ENCODE measurements at places on chromosomes 16 and 17.
A peak's percentile ranks its signal among the peaks of the same experiment; 100 is the strongest.

GRCh38 chr17:53227111-53227510 is 595.6 kb upstream of the KIF2B start:
- no peak for DNase-seq

- no peak for DNase-seq
Observed at GRCh38 chr17:29828676-29829284, 101.2 kb downstream of the SSH2 start.

DNA sequence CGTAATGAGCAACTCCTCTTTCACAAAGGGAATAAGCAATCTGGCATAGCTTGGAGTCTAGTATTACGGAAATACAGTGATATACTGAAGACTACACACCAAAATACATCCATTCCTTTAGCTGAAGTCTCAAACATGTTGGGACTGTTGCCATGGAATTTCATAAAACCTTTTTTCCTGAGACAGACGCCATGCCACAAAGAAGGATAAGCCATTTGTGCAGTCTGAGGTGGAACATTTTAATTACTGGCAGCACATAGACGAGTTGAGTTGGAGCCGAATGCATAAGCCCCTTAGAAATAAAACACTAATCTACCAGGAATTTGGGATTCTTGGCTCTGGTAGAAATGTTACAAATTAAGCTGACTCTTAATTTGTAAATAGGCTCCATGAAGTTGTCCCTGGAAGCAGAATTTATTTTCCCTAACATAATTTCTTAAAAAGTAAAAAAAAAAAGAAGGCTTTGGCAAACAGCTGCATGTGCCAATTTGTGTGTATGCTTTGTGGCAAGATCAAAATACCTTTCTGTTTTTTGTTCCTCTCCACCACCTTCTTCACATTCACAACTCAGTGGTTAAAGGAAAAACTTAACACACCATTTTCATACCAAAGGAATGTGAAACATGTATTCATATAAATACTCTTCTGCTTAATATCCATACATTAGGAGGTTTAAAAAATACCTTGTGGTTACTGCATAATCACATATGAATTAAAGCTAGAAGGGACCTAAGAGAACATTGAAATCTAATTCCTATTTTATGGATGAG is 25.5 kb downstream of the GRB7 start:
- no peak for DNase-seq

DNA sequence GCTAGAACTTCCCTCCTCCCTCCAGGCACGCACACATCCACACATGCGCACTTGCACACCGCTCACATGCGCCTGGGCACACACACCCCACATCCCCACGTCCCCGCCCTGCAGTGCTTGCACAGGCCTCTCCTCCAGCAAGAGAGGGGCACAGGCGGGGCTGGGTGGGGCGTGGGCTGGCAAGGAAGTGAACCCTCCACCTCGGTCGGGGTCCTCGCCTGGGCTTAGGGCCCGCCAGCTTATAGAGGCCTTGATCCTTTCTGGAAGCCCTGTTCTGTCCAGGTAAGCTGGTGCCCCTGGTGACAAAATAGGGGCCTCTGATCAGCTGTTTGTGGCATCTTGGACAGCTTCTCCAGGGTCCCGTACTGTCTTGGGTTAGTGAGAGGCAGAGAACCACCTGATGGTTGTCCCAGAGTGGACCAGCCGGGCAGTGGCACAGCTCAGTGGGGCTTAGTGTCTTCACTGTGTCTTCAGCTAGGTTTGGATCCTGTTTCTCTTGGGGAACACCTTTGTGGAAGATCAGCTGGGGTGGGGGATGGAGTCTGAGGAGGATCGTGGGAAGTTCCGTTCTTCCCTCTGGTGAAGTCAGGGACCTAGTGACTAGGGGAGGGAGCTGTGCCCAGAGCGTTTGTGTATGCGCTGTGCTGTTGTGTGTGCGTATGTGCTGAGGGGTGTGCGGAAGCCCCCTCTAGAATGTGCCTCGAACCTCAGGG is 12.1 kb downstream of the TBX4 start:
- no peak for DNase-seq

DNA sequence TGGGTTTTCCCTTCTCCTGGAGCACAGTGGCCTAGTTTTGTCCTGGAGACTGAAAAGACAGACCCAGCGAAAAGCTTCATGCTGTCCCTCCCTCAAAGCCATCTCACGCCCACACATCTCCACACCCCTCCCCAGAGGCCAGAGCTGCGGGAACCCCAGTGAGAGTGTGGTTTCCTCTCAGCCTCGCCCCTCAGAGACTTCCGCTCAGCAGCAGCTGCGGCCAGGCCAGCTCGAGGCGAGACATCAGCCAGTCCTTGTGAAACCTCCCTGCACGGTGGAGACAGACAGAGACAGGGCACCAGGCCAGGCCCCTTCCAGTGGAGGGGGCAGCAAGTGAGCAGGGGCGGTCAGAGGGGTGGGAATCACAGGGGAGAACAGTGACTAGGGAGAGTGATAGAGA is 77.0 kb upstream of the TNRC6C start:
- DNase-seq, result peak; percentile 50

DNA sequence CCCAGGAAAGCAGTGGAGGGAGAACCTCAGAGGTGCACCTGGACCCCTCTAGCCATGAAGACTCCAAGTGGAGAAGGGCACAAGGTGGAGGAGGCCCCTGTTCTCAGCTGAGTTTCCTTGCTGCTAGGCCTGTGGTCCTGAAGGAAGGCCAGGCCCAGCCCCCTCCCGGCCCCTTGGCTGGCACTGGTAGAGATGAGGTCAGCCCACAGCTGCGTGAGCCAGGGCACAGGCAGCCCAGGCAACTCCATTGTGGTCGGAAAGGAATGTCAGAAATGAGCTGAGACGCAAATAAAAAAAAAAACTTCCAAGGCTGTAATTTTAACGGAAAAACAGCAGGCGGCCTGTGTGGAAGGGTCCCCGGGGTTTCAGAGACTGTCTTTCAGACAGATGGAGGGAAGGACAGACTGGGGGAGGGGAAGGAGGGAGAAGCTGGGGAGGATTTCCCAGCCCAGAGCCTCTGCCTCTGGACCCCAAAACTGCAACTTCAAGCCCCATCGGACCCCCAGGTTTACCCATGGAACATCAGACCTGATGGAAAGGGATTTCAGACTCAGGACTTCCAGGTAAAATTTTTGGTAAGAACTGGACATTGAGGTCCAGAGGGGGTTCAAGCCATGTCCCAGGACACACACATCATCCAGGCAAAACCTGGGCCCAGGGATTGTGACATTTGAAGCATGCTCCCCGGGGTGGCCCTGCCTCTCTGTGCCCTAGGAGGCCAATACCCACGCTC is 25.6 kb upstream of the MRPS23 start:
- no peak for DNase-seq

DNA sequence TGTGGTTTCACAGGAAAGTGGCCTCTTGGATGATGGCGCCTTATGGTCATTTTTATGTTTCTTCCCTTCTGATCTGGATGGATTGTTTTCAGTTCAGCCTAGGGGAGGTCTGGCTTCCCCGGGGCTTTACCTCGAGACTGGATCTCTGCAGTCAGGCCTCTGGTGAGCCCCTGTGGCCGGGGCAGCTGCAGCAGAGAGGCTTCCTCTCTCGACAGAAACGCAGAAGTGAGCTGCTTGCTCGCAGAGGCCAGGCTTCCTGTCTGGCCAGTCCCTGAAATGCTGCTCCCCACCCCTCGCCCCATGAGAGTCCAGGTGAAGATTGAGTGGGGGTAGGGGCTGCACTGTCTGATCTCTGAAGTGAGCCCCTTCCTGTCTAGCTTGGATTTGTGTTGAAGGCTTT is 44.0 kb downstream of the PLCG2 start:
- DNase-seq, result no peak

- no peak for DNase-seq
Observed at GRCh38 chr16:86494565-86495356, 15.6 kb upstream of the FOXF1 start.

- no peak for DNase-seq
Observed at GRCh38 chr17:7407485-7408251, at the start of gene NLGN2. TSS of gene NLGN2 (plus strand) at chr17:7407845. CDS start at chr17:7408256, 411 bp downstream.

DNA sequence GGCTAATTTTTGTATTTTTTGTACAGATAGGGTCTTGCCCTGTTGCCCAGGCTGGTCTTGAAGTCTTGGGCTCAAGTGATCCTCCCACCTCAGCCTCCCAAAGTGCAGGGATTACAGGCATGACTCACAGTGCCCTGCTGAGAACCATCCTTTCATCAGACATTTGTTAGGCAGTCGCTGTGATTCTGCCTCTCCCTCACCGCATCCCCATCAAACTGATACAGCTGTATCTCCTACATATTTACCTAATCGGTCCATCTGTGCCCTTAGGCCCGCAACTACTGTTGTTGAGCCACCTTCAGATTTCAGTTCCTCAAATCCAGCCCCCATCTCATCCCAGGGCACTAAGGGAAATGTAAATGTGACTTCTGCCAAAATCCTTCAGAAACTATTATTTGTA is 2.0 kb upstream of the SLC43A2 start:
- DNase-seq, result no peak

DNA sequence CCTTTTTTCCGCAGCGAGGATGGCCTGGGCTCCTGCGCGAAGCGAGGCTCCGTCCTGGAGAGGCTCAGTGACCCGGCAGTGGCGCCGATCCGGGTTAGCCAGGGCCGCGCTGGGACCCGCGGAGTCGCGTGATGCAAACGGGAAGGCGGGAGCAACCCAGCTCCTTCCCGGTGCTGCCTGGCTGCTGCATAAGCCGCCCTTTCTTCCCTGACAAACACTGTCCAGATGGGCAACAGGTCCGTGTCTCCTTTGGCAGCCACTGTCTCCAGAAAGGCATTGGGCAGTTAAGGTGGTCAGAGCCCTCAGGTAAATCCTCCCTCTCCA is 21.8 kb upstream of the ZNHIT3 start:
- DNase-seq, result no peak

GRCh38 chr16:89540557-89540956 is 19.9 kb upstream of the RPL13 start:
- DNase-seq, result no peak

- no peak for DNase-seq
Observed at GRCh38 chr17:18889658-18890057, 31.7 kb downstream of the PRPSAP2 start.

GRCh38 chr16:55479430-55480140 is 587 bp downstream of the MMP2 start:
- no peak for DNase-seq

GRCh38 chr17:50359005-50359699 is 13.2 kb downstream of the XYLT2 start:
- no peak for DNase-seq

DNA sequence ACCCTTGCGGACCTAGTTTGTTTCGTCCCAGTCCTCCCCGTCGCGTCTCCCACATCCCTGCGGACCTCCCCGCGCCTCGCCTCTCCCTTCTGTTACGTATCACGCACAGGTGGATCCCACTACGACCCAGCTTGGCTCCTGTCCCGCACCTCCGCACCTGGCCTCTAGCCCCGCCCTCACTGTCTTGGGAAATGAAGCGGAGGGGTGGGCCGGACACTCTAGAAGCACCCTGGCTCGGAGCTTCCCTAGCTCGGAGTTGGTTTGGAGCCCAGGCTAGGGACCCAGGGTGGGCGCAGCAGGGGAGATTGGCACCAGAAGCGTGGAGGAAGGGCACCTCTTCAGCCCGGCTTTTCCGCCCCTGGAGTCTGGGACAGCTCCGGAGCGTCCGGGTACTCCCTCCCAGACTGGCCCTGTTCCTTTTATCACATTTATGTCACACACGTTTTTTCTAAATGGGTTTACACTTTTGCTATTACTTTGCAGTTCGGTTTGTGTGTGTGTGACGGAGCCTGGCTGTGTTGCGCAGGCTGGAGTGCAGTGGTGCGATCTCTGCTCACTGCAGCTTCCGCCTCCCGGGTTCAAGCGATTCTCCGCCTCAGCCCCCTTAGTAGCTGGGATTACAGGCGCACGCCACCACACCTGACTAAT is 1.4 kb upstream of the CEMP1 start:
- DNase-seq, result no peak

GRCh38 chr17:21375162-21375560 is 996 bp upstream of the KCNJ12 start:
- DNase-seq, result no peak

DNA sequence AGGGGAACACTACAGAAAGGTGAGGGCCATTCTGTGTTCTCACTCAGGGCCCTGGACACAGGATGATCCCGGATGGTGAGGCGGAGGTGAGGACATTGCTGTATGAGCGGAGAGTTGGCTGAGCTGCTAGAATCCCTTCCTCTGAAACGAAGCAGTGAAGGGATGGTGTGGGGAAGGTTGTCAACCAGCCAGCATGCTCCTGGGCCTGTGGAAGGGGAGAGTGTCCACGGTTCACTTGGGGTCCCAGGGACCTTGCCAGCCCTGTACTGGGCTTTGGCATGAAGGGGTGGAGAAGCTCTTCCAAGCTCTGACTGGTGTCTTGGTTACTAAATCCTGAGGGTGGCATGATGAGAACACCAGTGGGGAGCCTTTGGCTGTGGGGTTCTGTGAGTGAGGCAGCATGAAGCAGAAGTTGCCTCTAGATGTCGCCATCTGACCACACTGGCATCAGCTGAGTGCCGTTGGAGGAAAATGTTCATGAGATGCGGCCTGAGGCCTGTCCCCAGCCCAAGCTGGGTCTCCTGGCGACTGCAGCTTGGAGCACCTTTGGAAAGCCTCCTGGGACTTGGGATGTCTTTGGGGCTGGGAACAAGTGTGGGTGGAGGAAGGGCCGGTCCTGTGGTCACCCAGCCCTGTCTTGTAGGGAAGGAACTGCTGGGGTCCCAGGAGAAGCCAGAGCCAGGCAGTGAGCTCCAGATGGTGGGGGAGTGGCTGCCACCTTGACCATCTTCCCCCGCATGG is 14.8 kb downstream of the PDP2 start:
- DNase-seq, result peak; percentile 6

DNA sequence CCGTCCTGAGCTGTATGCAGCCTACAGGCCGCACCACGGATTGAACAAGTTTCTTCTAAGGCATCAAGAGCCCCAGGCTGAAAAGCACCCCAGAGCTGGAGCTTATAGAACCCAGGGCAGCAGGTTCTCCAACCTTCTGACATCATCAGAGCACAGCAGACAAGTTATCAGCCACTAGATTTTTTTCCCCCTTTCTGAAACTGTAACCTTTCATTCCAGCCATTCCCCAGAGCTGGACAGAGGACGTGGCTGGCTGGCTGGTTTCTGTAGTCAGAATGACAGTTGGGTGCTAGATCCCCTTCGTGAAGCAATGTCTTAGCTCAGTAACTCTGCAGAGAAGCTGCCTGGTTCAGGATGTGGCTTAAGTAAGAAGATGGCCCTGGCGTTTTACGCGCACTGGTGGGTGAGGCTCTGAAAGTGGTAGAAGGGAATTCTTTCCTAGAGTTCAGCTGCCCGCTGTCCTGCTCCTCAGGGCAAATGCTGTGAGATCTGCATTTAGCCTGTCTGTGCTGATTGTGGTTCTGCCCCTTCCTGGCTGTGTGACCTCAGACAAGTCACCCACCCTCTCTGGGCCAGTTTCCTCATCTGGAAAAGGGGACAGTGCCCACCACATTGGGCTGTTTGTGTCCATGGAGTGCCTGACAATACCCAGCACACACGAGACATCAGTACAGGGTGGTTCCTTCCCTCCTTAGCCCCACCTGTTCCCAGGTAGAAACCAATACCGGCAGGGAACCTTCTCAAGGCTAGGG is 9.1 kb downstream of the DEXI start:
- DNase-seq, result no peak

All from esophagus squamous epithelium (tissue), 5 donors.